ENCODE measurements at places on chromosomes 1 and 21.
A peak's percentile ranks its signal among the peaks of the same experiment; 100 is the strongest.

DNA sequence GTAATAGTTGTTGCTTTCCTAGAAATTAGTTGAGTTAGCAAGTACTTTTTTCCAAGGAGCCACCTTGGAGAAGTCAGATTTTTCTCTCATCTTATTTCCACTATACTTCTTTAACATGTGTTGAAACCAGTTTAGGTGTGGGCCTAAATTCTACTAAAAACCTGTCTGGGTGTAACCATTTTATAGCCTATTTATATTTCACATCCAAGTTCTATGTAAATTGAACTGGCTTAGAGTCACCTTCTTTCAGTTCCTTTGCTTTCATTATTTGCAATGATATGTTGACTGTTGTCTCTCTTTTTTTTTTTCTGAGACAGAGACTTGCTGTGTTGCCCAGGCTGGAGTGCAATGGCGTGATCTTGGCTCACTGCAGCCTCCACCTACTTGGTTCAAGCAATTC lies 195.6 kb downstream of the CLEC20A start:
- DNase-seq: no peak

GRCh38 chr1:42017259-42017658 lies 98.5 kb upstream of the HIVEP3 start:
- no peak for DNase-seq

- no peak for DNase-seq
Observed at GRCh38 chr1:175220853-175221556, 28.4 kb upstream of the KIAA0040 start.

- peak; percentile 21 for DNase-seq
Observed at GRCh38 chr1:205565799-205566198, 61.3 kb downstream of the CDK18 start.

DNA sequence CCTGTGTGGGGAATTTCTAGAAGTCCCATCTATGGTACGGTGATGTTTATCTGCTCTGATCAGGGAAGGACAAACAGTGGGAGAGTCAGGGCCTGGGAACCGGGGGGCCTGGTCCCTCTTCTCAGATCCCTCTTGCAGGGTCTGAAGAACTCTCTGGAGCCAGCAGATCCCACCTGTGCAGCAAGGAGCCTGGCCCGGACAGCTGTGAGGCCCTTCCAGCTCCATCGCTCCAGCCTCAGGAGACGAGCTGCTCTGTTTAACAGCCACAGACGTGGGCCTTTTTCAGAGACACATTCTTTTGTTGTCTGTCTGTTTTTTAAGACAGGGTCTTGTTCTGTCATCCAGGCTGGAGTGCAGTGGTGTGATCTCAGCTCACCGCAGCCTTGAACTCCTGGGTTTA lies 14.5 kb downstream of the C1orf174 start:
- no peak for DNase-seq

DNA sequence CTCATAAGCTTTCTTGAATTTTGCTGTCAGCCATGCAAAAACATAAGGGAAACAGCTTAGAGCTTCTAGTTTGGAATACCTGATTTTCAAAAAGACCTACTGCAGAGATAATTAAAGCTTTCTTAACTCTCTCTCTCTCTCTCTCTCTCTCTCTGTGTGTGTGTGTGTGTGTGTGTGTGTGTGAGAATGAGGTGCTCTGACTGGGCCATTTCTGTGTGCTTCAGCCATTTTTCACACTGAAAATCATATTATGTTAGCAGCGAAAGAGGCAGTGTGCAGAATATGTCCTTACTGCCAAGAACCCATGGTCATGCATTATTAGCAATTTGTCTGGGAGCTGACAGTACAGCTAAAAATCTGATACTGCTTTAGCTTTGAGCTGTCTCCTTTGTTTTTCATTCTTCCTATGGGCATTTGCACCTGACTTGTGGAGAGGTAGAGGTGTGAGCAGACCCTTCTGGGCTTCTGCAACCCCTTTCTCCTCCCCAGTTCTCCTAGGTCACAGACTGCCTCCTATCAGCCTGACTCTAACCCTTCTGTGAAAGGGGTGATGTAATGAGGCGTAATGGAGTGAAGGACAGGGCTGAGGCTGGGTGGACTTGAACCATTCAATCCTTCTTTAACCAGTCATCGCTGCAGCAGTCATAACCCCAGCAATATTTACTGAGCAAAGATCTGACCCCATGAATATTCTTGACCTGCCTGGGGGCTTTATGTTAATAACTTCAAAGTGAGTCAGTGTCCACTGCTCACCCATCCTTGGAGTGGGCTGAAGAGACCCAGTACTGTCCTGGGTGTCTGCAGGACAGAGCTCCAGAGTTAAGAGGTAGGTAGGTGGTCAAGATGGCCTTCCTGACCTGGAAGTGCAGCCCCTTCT lies 61.2 kb downstream of the SYT6 start:
- no peak for DNase-seq

- DNase-seq: no peak
Observed at GRCh38 chr1:43821471-43821870, 112.1 kb upstream of the ARTN start.

GRCh38 chr1:229553621-229554130 lies 4.8 kb downstream of the ABCB10 start:
- DNase-seq: no peak

GRCh38 chr1:224592636-224593582 lies 23.2 kb upstream of the CNIH3 start:
- no peak for DNase-seq

DNA sequence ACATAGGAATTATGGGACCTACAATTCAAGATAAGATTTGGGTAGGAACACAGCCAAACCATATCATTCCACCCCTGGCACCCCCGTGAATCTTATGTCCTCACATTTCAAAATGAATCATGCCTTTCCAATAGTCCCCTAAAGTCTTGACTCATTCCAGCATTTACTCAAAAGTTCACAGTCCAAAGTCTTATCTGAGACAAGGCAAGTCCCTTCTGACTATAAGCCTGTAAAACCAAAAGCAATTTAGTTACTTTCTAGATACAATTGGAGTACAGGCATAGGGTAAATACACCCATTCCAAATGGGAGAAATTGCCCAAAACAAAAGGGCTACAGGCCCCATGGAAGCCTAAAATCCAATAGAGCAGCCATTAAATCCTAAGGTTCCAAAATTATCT lies 138.9 kb downstream of the PLPPR5 start:
- DNase-seq: no peak

GRCh38 chr1:242827538-242827937 lies 303.0 kb upstream of the PLD5 start:
- DNase-seq: no peak

GRCh38 chr1:239209591-239209990 lies 176.8 kb upstream of the CHRM3 start:
- DNase-seq: no peak

DNA sequence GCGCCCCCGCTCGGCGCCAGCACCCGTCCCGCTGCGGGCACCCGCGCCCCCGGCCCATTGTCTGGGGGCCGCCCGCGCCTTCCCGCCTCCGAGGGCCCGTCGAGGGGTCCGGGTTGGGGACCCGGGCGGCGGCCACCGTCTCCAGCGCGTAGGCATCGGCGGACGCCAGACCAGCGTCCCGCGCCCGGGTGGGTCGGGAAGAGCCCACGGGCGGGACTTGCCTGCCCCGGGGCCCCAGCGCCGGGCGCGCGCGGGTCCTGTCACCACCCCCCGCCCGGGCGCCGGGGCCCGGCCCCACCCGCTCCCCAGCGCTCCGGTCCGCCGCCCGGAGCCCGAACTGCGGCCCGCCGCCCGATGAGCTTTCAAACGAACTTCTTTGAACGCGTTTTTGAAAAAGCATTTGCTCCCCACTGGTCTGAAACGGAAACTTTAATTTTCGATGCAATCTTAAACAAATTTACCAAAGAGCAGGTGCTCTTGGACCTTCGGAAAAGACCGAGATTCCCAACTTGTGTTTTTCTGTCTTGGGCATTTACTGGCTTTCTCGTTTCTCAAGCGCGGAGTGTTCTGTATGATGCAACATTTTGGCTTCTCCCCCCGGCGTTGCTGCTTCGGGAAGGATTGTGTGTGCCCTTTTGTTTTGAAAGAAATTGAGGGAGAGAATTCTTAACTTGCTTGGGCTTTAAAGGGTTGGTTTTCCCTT lies 615 bp downstream of the CLIC4 start:
- peak; percentile 52 for DNase-seq

DNA sequence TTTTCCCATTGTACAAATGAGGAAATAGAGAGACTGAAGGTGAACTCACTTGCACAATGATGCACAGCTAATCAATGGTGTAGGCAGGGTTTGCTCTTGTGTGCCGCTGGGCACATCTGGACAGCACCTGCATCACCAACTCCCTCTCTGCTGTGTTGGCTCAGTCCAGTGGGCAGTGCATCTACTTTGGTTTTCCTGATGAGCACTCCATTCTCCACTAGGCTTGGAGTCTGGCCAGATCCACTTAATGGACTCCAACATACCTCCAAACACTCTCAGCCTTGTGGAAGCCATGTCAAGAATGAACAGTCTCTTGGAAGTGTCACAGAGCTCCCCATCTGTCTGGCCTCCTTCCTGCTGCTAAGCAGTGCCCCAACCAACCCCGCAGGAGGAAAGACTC lies 152.2 kb downstream of the HIVEP3 start:
- no peak for DNase-seq

DNA sequence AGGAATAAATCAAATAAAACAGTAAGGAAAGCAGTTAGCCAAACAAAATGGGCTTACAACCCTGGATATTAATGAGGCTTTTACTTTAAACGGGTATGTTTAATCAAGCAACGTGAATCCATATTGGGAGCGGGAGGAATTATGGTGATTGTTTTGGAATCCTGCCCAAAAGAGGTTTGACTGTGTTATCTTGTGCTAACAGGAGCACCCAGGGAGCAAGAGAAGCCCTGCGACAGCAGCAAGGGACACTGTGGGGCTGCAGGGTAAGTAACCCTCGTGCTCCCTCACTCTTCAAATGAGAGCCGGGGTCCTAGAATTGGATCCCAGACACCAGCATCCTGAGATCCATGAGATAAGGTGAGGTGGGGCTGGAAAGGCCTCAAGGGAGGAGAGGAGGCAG lies 72.6 kb upstream of the PGBD5 start:
- no peak for DNase-seq

- DNase-seq: no peak
Observed at GRCh38 chr21:18369115-18369514, 34.5 kb downstream of the TMPRSS15 start.

- DNase-seq: no peak
Observed at GRCh38 chr1:17585266-17585987, 45.9 kb downstream of the ARHGEF10L start.

DNA sequence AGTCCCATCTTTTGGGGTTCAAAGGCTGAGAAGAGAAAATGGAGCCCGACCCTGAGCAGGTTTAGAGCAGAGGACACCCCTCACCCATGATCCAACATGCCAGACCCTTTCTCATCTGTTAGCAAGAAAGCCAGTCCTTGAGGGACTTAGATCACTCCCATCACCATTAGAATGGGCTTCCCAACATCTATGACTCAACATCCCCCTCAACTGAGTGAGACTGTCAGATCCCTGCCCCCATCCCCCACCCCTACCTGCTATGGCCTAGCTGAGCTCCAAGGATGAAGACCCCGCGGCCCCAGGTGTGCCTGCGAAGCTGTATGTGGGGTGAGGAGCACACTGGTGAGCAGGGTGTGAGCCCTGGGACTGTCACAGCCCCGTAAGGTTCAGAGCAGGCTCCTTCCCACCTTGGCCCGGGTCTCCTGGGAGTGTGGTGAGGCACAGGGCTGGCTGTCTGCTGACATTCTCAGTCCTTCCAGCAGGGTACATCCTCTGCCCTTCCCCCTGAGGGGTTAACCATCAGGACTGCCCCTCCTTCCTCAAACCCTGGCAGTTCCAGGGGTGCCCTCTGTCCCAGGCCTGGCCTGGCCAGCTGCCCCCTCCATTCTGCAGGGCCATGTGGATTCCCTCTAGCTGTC lies 21.4 kb upstream of the BLACAT1 start:
- DNase-seq: no peak

GRCh38 chr1:3318329-3318728 lies 136.1 kb upstream of the ARHGEF16 start:
- DNase-seq: no peak

DNA sequence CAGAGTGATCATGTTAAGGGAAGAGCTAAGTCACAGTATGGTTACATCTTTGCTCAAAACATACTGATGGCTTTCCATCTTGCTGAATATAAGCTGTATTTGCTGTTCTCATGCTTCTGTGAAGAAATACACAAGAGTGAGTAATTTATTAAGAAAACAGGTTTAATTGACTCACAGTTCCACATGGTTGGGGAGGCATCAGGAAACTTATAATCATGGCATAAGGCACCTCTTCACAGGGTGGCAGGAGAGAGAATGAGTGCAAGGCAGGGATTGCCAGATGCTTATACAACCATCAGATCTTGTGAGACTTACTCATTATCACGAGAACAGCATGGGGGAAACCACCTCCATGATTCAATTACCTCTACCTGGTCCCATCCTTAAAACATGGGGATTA lies 24.4 kb upstream of the RGS5 start:
- no peak for DNase-seq

- peak; percentile 65 for DNase-seq
Observed at GRCh38 chr1:161071886-161072371, 2.2 kb upstream of the ARHGAP30 start.

DNA sequence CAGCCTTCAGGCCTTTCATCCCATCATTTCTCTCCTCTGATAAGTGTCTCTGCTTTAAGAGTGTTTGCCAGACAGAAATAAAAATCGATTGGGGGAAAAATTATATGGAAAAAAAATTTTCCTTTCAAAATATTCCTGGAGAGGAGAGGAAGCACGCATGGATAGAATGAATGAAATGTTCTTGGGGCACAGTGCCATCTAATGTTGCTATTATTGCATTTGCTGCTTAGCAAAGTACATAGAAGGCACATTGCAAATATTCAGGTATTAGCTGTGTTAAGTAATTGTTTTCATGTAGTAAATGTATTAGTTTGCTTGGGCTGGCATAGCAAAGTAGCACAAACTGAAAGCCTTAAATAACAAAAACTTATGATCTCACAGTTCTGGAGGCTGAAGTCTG lies 18.1 kb downstream of the B3GALT5 start:
- DNase-seq: no peak

DNA sequence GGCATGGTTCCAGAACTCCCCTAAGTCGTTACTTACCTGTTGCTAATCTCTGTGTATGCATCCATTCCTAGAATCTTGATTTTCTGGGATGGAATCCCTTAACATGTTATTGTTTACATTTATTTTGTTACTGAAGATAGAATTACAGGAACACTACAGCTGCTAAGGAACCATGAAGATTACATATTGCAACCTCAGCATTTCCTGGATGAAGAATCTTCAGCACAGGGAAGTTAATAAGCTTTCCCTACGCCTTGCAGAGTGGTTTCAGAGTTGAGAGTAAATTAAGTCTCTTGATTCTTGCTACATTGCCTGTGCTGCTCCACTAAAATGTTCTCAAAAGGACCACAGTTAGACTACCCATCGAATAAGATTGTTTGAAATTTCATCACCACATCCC lies 31.4 kb upstream of the GBP6 start:
- no peak for DNase-seq
